Aorta (tissue), 5 donors: ENCODE measurements at places on chromosomes 2 and 18.

DNA sequence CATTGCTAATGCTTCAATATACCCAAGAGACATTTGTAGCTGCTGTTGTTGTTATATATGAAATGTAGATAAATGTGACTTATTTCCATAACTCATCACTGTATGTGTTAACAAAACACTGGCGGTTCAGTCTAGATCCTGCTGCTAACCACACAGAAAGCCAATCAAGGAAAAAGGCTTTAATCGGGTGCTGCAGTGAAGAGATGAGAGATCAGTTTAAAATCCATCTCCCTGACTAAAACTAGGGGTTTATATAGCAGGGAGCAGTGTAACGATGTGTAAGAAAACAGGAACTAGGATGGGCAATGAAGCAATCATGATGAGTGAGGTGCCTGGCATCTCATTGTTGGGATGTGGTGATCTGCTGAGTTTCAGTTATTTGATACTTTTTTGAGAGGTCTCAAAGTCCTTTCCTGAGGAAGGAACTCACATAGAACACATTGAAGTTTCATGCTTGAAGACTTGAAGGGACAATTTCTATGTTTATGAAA lies 677.7 kb upstream of the CDH7 start:
- H3K4me3 ChIP-seq: no peak overlapping the region
- DNase-seq: no peak
- H3K36me3 ChIP-seq: no peaks in the 10 kb centered on the region
- no peaks in the 10 kb centered on the region for H3K27me3 ChIP-seq
- H3K27ac ChIP-seq: no peak overlapping the region
- no peaks in the 10 kb centered on the region for H3K4me1 ChIP-seq

DNA sequence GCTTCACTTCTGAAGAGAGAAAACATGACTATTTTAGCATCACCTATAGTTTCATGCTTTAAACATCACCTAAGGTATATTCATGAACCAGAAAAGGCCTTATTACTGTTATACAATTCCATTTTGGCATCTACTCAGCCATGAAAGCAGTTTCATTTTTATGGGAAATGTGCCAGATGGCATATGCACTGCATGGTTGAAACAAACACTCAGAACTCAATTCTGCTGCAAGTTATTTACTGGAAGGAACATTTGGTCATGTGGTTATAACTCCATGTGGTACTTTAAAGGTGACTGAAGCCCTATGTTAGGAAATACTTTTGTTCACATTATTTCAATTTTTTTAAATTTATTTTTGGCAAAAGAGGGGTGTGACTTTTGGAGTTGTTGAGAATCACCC lies 287.5 kb upstream of the CRIM1 start:
- no peaks in the 10 kb centered on the region for H3K4me1 ChIP-seq
- H3K4me3 ChIP-seq: no peak overlapping the region
- no peaks in the 10 kb centered on the region for H3K36me3 ChIP-seq
- no peak overlapping the region for H3K27ac ChIP-seq

- no peak overlapping the region for H3K27ac ChIP-seq
- no peaks in the 10 kb centered on the region for H3K36me3 ChIP-seq
- DNase-seq: no peak
- no peaks in the 10 kb centered on the region for H3K27me3 ChIP-seq
Observed at GRCh38 chr2:180682871-180683270, 297.5 kb upstream of the UBE2E3 start.

GRCh38 chr2:201174687-201175086 lies 8.3 kb upstream of the CASP10 start:
- H3K36me3 ChIP-seq: no peaks in the 10 kb centered on the region
- H3K4me3 ChIP-seq: no peak overlapping the region
- no peaks in the 10 kb centered on the region for H3K4me1 ChIP-seq
- H3K27ac ChIP-seq: no peak overlapping the region
